ENCODE measurements at places on chromosomes 3 and 15.

DNA sequence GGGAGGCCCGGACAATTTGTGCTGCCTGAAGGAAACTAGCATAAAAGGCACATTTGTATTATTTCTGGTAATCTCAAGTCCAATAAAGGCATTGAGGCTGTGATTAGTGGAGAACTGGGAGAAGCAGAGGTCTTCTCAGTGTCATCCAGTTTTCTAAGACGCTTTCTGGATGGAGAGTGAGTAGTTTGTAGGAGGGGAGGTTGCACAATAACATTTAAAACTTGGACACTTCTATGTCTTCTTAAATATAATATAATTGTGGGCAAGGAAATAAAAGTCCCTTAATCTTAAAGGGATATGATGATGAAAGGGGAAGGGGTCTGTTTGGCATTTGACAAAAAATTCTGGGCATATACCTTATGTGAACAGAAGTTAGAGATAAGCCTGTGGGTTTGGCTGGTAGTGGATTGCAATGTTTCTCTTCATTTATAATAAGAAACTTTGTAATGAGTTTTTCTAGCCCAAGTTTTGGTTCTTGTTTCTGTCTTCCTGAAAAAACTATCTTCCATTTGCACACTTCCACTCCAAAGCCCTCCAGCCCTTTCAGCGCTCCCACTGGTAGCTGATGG lies 291.6 kb upstream of the TGFBR2 start:
- no peak for DNase-seq

DNA sequence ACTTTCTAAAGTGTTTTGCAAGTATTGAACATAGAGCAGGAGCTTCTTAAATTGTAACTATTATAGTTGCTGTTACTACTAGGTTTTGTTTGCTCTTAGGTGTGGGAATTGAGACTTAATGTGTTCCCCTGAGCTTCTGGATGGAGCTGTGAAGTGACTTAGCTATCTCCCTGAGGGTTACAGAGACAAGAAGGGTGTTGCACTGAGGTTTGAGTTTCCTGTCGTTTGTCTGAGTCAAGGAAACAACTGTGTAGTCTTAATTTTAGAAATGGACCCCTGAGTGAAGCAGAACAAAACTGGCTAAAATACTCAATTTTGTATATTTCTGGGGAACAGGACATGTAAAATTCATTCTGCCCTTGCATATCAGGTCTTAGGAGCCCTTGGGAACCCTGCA lies 20.4 kb downstream of the TTC21A start:
- DNase-seq: no peak

DNA sequence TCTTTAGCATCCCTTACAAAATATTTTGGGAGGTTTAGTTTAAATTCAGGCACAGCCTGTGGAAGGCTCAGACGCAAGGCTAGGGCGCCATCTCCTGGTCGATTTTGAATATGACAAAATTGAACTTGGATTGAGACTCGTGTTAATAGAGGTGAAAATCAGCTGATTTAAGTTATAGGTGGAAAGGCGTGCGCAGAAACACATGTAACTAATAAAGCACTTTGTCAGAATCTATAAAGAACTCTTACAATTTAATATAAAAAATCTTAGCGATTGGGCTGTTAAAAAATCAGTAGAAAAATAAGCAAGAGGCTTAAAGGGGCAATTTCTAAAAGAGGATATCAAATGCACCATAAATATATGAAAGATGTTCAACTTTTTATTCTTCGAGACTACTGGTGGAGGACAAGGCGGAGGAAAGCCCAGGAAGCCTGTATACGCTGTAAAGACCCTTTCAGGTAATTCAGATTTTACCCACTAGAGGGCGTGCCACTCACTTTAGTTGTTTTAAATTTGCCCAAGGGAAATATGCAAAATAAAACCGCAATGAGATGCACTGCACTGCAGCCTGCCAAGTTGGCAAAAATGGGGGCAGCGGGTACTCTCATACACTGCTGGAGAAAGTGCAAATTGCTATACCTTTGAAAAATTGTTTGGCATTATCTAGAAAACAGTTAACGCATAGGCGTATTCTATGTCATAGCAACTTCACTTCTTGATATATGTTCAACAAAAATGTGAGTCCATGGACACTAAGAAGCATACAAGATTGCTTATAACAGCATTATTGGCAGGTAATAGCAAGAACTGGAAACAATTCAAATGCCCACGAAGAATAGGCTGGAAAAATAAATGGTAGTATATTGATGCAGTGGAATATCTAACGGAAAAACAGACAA lies 64.7 kb downstream of the SLC30A4 start:
- peak; percentile 81 for DNase-seq

DNA sequence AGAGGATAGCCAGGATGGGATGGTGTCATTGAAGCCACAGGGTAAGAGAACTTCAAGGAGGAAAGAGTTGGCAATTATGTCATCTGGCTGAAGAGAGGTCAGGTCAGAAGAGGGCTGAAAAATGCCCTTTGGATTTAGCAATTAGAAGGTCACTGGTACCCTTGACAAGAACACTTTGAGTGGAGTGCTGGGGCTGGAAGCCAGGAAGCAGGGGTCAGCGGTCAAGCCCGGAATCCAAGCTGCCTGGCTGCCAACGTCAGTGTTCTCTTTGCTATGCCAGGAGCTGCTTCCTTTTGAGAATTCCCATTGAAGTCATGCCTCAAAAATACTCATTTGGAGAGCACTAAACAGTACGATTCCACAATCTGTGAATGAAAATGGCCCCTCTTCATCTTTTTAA lies 386.5 kb downstream of the SHQ1 start:
- no peak for DNase-seq

GRCh38 chr3:162945626-162946025 lies 1449.0 kb downstream of the OTOL1 start:
- no peak for DNase-seq

GRCh38 chr3:45261333-45262110 lies 35.4 kb upstream of the TMEM158 start:
- DNase-seq: no peak

- no peak for DNase-seq
These were observed 54.4 kb upstream of the P2RY1 start for GRCh38 chr3:152780553-152780952.

DNA sequence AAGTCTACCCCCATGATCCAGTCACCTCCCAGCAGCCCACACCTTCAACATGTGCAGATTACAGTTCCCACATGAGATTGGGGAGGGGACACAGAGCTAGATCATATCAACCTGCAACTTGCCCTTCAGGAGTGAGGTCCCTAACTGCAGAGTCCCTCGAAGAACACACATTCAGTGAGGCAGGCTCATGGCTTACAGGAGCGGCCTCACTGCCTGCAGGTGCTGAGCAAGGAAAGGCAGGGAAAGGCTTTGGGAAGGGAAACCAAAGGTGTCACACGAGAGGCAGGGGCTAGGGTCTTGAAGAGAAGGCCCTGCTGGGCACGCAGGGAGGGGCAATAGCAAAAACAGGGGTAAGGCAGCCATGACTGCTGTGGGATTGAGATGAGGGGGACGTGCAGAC lies 182.4 kb upstream of the CHRNA7 start:
- no peak for DNase-seq

DNA sequence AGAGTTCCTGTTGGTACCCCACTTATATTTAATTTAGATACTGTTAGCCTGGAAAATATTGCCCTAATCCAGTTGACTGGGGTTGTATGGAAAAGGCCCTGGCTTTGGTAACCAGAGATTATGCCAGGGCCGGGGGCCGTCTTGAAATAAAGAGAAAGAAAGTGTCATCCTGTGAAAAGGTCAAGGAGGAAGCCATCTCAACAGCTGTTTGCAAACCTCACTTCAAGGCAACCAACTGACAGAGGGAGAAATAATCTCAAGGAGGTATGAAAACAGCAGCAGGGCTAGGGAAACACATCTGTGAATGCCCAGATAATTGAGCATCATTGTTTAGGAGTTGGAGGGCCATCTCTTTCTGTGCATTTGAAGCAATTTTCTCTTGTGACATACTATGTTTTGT lies 190.8 kb downstream of the SUCLG2 start:
- no peak for DNase-seq

GRCh38 chr3:85670634-85671205 lies 711.9 kb downstream of the CADM2 start:
- no peak for DNase-seq

All from GM13977 (cell line).